GM12864 (cell line): ENCODE measurements at places on chromosomes 12 and 14.

DNA sequence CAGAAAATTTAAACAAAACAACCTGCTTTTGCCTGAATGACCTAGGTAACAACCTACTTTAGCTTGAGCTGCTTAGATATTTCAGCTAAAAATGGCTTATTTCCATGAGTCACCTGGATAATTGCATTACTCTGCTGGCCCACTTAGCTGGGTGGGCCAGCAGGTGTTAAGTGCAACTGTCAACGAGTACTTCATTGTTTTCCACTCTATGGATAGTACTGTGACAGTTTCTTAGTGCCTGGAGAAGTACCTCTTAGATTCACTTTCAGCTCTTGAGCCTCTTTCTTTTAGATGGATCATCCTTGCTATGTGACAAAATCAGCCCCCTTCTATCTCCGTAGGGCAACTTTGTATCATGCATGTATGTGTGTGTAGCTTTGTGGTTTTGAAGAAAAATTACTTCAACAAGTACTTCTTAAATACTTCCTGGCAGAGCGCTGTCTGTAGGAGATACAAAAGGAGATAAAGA is 368.2 kb upstream of the ATP2B1 start:
- no peak for DNase-seq

DNA sequence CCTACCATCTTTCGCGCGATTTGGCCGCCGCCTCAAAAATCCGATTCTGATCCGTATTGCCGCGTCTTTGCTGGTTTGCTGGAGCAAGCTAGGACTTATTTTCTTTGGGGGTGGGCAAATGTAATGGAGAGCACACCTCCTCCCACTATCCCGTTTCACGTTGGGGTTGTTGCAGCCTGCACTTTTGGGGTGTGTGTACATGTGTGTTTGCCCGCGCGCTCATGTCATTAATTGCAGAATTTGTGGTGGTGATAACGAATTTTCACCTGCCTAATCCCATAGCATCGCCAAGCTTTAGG is 657 bp downstream of the METAP2 start:
- DNase-seq = no peak

GRCh38 chr14:63241096-63241495 is 36.9 kb downstream of the RHOJ start:
- DNase-seq = no peak

GRCh38 chr12:58095002-58095401 is 153.6 kb downstream of the ATP23 start:
- no peak for DNase-seq

- no peak for DNase-seq
Observed at GRCh38 chr14:48726080-48726642, 860.0 kb downstream of the RPS29 start.

- no peak for DNase-seq
Observed at GRCh38 chr14:80212023-80212397, 706 bp upstream of the DIO2 start.

GRCh38 chr14:74754157-74754556 is 9.0 kb upstream of the YLPM1 start:
- no peak for DNase-seq

DNA sequence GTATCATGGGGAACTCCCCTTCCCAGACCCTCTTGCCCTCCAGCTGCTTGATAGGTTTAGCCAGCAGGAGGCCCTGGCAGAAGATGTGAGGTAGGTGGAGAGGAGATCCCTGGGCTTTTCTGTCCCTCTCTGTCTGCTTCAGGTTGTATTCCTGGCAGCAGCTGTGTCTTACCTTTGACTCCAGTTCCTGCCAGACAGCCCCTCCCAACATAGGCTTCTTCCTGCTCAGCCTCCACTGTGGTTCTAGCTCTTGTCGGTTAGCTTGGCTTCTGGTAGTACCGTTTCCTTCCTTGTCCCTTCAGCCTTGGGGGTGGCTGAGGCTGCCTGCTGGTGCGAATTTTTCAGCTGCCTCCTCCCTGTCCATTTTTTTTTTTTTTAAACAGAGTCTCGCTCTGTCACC is 215.7 kb upstream of the CRY1 start:
- DNase-seq = no peak

- no peak for DNase-seq
Observed at GRCh38 chr12:93616584-93617101, 44.2 kb downstream of the SOCS2 start.

DNA sequence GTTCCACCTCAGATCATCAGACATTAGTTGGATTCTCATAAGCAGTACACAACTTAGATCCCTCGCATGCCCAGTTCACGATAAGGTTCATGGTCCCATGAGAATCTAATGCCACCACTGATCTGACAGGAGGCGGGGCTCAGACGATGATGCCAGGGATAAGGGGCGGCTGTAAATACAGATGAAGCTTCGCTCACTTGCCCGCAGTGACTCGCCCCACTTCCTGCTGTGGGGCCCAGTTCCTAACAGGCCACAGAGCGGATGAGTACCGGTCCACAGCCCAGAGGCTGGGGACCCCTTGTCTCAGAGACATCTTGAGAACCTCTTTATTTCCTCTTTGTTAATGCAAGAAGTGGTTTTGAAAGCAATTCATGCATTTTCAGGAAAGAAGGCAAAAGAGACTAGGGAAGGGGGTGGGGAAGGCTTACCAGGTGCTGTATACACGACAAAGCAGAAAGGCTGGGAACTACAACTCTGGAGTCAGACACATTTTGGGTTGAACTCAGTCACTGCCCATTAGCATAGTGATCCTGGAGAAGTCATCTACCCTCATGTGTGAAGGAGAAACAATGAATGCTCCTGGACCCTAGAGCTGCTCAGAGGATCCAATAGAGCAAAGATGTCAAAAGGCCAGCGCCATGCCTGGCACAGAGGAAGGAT is 68.7 kb downstream of the EID3 start:
- DNase-seq = no peak

DNA sequence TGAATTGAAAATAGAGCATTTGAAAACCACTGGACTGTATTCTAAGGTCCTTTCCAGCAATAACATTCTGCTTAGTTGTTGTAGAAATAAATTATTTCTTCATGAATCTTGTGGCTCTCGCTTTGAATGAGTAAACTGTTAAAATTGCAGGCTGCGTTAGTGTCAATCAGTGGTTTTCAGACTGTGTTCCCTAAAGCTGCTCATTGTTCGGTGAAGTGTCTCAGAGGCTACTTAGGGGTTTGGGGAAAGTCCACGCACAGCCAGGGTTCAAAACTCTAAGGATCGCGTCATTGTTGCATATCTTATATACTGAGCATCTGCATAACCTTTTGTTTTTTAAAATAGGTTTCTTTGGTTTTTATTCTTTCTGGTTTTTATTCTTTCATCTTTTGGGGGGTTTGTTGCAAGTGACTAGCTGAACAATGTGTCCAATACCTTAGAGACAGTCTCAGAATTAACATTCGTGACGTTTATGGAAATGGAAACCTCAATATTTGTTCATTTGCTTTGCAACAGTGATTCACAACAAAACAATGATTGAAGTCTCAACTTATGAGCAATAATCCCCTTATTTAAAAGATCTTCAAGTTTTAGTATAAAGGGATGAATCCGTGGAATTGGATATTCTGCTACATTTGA is 108.1 kb downstream of the TTLL5 start:
- DNase-seq = no peak

GRCh38 chr12:54415221-54415929 is 3.7 kb downstream of the ITGA5 start:
- DNase-seq = no peak

GRCh38 chr12:48978741-48979601 is 849 bp downstream of the WNT1 start:
- no peak for DNase-seq

DNA sequence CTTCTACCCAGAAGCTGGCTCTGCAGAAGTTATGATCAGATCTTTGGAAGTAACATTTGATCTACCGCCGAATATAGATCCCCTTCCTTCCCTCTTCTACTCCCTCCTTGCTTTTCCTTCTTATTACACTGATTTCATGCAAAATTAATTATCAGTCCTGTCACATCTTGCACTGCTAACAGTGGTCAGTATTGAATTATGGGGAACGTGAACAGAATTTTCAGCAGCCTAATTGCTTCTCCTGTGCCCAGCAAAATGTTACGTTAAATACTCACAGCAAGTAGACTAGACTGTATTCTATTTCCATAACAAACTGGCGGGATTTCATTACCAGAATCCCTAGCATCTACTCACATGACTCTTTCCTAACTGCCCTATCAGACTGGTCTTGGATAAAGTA is 596.9 kb downstream of the DIO2 start:
- DNase-seq = no peak

DNA sequence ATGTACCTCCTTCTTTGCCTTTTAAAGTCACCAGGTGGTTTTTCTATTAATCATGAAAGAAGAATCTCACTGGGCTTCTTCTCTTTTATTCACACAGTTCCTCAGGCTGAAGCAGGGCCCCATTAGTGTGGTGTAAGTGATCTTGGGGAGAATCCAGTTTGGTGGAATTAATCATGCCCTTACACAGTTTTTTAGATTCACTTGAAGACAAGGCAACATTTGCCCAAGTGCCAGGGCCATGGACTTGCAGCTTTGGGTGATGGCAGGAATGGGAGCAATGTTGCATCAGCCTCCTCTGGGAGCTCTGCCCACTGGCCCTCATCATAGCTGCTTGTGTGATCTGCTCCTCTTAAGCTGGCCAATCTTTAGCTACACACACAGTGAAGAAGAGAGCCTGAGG is 33.8 kb downstream of the KCNK10 start:
- no peak for DNase-seq

DNA sequence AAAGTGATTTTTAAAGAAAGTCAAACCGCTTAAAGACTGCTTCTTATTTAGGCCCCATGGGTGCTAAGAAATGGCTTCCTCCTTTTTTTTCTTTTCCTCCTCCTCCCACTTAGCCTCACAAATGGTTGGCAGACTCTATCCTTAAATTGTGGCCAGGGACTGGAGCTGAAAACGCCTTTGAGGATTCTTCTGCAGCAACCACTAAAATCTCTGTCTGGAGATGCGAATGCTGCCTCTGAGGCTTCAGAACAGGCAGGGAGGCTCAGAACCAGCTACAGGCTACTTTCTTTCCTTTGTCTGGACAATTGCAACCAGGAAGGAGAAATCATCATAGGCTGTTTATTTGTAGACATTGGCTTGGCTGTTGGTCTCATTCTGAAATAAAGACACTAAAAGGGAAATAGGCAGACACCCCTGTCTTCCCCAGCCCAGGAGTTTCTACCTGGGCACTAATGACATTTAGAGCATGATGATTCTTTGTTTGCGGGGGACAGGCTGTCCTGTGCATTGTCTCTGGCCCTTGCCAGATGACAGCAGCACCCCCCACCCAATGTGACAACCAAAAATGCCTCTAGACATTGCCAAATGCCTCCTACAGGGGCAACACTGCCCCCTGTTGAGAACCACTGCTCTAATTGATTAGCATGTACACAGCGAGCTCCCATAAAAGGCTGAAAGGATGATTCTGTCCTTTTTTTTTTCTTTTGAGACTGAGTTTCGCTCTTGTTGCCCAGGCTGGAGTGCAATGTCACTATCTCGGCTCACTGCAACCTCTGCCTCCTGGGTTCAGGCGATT is 50.3 kb downstream of the MAP1LC3B2 start:
- DNase-seq = no peak

DNA sequence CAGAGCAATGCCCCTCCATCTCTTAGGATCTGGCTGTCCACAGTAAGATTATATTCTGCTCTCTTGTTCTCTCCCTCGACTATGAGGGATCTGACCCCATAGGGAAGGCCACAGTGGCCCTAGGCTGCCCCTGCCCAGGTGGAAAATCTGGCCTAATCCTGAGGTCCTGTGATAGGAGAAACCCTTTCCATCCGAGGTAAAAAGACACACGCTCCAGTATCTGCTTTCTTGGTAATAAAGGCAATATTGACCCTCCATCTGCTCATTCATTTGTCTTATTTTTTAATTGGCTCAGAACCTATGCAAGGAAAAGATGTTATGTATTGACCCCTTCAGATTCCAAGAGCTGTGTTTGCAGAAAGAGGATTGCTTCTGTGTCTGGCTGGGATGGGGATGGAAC is 9.7 kb downstream of the KRT76 start:
- no peak for DNase-seq

DNA sequence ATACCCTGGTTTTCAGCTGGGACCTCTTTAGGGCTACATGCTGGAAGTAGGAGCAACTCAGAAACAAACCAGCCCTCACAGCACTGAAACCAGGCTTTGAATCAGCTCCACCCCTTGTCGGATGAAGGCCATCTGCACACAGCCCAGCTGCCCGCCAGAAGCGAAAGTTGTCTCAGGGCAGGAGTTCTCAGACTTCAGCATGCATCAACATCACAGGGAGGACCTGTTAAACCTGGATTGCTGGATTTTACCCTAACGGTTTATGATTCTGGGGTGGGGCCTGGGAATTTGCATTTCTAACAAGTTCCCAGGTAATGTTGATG is 10.9 kb downstream of the SYNDIG1L start:
- DNase-seq = no peak

DNA sequence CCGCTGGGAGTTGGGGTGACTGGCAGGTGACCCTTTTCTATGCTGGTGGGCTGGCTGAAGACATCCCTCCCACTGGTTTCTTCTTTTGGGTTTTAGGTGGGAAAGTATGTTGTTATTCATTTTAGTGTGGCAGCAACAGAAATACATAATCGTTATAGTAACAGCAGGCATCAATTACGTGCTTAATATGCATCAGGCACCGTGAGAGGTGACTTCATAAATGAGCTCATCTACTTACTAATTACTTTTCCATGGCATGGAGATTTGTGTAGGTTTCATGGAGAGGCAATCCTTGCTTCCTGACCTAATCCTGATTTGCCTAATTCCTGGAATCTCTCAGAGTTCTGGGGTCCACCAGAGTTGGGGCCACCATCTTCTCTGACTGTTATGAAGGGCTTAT is 13.4 kb upstream of the CELA1 start:
- no peak for DNase-seq

DNA sequence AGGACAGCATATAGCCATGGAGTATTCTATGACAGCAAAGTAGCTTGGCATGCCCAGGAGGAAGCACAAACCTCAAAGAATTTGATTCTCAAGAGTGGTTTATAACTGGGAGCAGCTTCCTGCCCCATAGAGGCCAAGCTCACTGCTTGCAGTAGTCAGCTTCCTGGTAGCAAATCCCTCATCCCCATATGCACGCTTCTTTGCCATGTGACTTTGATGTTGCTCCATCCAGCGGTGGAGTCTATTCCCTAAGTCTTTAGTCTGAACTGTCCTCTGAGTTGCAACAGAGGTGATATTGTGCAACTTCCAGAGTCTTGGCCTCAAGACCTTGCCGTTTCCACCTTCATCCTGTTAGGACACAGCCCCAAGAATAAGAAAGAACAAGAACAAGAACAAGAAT is 996.8 kb upstream of the TMEM132C start:
- no peak for DNase-seq

DNA sequence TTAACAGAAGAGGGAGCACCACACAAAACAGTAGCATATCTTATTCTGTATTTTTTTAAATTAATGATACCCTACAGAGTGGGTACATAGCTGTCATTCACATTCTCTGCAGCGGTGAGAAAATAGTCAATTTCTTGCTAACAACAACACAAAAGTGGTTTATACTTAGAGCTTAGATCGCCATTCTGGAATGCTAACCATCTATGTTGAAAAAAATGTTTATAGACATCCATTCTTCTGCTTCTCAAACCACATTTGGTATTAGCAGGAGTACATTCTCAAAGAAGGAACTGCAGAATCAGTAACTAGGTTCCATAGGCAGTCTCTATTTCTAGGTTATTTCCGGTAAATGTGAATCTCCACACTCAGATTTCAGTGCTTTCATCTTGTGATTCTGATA is 185.9 kb downstream of the PPFIA2 start:
- DNase-seq = no peak
